HCEC 1CT (cell line): ENCODE measurements at places on chromosomes 7 and 10.

GRCh38 chr10:28188526-28188925 is 114.3 kb downstream of the MPP7 start:
- DNase-seq: no peak

DNA sequence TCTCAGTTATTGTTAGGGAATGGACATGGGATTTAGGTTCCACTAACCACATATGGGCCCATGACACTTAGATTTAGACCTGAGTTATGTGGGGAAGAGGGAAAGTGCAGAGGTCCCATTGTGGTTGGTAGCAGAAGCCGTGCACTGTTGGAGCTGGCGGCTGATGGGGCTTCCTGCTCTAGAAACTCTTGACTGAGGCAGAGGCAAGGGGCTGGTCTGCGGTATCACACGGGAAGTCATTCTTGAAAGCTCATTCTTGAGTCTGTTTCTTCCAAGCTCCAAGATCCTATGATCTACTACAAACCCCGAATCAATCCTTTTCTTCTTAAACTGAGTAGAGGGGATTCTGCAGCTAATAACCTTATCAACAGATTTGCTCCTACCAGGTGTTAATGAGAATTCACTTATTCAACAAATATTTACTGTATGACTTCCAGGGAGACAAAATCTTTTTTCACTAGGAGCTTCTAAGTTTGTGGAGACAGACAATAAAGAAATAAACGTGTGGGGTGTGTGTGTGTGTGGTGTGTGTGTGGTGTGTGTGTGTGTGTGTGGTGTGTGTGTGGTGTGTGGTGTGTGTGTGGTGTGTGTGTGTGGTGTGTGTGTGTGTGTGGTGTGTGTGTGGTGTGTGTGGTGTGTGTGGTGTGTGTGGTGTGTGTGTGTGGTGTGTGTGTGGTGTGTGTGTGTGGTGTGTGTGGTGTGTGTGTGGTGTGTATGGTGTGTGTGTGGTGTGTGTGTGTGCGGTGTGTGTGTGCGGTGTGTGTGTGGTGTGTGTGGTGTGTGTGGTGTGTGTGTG is 57.1 kb downstream of the AOC1 start:
- no peak for DNase-seq

DNA sequence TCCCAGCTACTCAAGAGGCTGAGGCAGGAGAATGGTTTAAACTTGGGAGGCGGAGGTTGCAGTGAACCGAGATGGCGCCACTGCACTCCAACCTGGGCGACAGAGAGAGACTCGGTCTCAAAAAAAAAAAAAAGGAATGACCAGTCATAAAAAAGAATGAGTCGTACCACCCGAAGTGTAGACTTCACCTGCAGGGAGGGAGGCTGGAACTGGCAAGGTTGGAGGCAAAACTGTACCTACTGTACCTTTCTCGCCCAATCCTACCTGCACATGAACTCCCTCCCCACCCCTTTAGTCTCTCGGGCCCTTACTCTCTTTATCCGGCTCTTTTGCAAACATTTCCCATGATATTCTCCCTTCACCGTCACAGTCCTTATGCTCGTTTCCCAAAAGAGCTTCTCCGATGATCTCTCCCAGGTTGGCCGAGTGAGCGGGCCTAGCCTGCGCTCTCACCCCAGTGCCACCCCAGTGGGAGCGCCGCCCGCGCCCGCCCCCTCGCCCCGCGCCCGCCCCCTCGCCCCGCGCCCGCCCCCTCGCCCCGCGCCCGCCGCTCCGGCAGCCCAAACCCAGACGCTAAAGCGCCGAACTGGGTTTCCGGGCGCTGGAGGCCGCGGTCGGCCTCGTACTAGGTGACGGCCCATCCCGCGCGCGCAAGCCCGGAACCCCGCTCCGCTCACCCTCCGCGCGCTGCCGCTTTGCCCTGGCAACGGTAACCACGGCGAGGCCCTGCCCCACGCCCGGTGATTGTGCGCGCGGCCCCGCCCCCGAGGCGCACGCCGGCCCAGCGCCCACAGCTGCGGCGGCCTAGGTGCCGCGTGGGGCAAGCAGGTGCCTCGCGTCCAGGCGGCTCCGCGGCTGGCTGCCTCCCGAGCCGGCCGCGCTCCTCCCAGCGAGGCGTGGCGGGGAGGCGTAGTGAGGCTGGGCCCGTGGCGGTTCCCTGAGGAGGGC is at the start of gene SMKR1:
SMKR1 (plus strand) TSS at position 772 of the 948 bp plus-strand sequence. CDS start 294 bp downstream, outside the sequence.
- DNase-seq: peak; percentile 39

DNA sequence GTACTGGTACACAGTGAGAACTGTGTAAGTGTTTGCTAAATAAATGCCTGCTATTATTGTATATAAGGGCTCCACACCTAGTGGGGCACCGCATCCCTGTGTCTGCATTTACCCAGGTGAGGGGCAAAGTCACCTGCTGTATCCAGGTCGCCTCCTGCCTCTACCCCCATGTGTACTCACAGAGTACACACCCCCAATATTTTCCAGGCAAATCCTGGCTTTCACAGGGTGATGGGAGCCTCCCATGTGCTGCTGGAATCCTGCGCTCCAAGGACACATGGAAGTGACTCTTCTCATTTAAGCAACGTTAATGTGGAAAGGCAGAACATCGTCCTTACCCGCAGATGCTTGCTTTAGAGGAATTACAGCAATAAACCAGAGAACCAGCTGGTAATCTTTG is 48.2 kb downstream of the ARHGAP22 start:
- no peak for DNase-seq

DNA sequence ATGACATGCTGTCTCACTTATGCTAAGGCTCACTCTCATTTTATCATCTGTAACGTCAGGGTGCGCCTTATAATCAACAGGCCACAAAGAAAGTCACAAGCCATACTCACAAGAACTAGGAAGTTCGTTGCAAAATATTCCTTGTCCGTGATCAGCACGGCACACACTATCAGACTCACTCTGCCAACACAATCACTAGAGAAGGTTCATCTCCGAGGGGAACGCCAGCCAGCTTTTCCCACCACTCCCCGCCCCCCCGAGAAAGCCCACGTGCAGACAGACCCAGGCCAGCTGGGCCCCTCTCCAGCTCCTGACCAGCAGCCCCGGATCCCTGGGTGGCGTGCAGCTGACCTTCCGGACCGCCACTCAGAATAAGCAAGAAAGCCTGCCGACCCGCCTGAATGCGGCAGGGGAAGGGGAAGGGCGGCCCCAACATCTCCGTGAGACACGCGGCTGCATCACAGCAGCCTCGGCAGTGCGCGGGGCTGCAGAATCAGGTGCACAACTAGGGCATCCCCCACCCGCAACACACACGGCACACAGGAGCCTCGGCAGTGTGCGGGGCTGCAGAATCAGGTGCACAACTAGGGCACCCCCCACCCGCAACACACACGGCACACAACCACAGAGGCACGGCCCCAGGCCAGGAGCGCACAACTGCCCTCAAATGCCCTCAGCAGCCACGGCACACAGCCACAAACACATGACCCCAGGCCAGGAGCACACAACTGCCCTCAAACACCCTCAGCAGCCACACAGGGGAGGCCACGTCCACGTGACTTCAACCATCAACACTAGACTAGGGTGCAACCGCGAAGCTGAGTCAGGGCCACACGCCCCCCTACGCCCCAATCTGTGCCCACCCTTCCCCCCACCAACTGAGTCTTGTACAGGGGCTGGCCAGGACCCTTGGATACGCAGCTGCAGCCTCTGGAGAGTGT is 2.5 kb upstream of the GPR146 start:
- DNase-seq: no peak

GRCh38 chr10:107474650-107475049 is 310.1 kb upstream of the SORCS1 start:
- no peak for DNase-seq

GRCh38 chr10:34114914-34115313 is 700.2 kb downstream of the PARD3 start:
- DNase-seq: no peak

GRCh38 chr10:32234471-32234870 is 112.5 kb downstream of the EPC1 start:
- no peak for DNase-seq

DNA sequence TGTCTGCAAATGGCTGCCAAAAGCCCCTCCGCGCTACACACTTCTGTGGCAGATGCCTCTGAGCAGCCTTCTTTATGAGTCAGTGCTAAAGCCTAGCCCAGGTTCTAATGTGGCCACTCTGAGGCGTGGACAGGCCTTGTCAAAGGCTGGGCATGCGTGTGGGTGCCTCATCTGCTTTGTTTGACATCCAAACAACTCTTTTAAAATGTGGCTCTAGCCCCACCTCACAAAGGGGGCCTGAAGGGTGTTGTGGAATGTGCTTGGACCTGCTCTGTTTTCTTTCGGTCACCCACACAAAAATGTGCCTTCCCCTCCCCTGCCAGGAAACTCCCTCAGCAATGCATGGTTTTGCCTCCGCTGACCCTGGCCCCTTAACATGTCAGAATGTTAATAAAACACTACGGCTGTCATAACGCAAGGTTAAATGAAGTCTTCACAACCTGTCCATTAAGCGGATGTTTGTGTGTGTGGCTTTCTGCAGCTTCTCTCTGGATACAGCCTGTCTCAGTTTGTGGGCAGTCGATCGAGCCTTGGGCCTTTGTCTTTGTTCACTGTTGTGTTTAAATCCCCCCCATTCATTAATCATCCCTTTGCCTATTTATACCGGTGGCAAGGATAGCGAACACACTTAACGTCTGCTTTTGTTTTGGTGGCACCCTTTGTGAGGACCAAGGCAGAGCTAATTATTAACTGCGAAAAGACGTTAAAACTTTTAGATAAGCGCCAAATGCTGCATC is 718.9 kb downstream of the LRMDA start:
- peak; percentile 20 for DNase-seq

DNA sequence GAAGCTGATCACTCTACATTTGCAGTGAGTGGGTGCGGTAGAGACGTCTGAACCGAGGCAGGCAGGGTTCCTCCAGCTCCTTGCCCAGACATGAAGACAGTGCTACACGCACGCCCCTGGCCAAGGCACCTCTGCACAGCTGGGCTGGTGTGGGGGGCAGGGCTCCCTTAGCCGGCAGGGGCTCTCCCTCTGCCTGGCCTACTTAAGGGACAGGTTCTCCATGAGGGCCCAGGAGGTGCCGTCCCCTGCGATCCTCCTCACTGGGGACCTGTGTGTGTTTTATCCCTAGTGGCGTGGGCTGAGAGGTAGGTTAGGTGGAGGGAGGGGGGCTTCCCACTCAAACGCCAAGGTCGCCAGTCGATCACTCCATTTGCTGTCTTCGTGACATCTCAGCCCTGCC is 35.3 kb downstream of the IL15RA start:
- no peak for DNase-seq

DNA sequence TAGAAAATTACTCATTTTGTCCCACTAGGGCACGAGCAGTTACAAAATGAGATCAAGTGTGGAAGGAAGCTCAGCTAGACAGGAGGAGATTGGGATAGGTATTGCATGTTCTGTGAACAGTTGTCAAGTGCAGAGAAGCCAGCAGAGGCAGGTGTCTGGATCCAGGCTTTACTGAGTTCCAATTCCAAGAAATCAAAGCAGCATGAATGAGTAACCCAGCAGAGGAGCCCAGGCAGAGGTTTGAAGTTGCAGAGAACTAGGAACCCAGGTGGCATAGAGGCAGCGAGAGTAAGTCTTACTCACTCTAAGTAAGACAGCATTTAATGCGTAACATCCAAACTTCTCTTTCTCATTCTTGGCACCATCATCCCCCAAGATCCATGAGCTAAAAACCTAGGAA is 11.8 kb downstream of the MRC1 start:
- DNase-seq: no peak

- DNase-seq: no peak
Measured at GRCh38 chr7:140778975-140779374, 82.5 kb downstream of the NDUFB2 start.

GRCh38 chr7:45980181-45980905 is 59.3 kb upstream of the IGFBP3 start:
- peak; percentile 44 for DNase-seq

DNA sequence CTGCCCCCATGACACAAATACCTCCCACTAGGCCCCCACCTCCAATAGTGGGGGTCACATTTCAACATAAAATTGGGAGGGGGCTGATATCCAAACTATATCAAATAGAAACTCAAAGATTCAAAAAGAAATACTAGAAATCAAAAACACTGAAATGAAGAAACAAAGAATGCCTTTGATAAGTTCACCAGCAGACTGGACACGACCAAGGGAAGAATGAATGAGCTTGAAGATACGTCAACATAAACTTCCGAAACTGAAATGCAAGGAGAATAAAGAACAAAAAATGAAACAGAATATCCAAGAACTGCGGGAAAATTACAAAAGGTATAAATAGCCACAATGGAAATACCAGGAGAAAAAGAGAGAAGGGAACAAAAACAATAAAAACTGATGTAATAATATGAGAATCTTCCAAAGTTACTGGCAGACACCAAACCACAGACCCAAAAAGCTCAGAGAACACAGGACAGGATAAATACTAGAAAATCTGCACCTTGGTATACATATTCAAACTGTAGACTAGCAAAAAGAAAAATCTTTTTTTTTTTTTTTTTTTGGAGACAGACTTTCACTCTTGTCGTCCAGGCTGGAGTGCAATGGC is 49.5 kb downstream of the BRI3 start:
- DNase-seq: no peak

GRCh38 chr10:28125701-28126100 is 126.8 kb upstream of the ODAD2 start:
- DNase-seq: peak; percentile 34

- DNase-seq: peak; percentile 44
Measured at GRCh38 chr10:89078724-89079672, 88.4 kb downstream of the FAS start.

- DNase-seq: peak; percentile 91
Measured at GRCh38 chr7:45689011-45689796, 115.0 kb downstream of the ADCY1 start.

DNA sequence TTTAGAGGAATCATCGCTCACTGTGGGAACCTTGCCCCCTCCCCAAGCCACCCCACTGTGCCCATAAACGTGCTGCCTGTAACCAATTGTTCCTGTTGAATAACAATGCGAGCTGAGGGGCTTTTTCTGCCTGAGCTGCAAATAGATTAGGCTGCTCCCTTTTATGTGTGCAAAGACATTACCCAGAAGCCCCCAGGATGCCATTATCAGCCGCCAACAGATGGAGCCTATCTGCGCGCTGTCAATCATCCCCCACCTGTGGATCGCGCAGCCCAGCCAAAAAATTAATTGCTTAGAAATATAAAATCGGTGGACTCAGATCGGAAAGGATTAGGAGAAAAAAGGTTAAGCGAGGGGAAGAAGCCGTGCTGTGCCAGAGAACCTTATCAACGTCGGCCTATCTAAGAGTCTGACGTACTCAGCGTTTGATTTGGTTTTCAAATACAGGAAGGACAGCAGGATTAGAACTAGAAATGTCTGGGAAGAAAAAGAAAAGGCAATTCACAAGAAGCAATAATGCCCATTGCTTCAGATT is 167.3 kb upstream of the MYO3A start:
- no peak for DNase-seq

GRCh38 chr7:41656366-41656765 is 46.5 kb downstream of the INHBA start:
- peak; percentile 45 for DNase-seq
